ENCODE measurements at places on chromosomes 1 and 21.

GRCh38 chr1:14499312-14500040, 99.0 kb upstream of the KAZN start:
- DNase-seq: no peak

- no peak for DNase-seq
Observed at GRCh38 chr1:178946855-178947676, 76.2 kb upstream of the ANGPTL1 start.

DNA sequence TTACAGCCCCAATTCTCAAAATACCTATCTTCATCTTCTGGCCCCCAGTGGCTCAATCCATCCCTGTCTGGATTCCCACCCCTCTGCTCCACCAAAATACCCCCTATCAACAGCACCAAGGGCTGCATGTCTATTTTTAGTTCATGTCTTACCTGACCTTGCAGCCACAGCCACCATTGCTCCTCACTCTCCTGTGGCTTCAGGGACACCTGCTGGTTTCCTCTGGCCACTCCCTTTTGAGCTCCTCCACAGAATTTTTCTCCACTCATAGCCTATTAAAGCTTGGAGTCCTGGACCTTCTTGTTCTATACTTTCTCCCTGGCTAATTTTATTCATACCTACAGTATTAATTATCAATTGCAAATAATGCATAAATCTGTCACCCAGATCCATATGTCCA, 125.3 kb upstream of the NGF start:
- no peak for DNase-seq

DNA sequence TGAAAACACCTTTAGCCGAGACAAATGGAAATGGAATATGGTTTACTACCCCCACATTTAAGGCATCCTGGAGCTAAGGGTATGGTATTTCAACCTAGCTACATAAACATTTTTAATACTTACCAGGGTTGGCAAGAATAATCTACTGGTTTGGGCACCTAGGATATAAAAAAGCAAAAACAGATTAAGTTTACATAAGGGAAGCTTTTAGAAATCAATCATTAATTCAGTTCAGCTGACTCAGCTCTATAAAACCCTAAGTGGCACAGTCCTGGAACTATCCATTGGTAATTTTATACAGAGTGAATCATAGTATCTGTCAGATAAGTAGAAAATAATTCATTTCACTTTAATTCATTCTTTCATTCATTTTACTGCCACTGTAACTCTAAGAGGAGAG, 355.2 kb downstream of the VAV3 start:
- DNase-seq: no peak

DNA sequence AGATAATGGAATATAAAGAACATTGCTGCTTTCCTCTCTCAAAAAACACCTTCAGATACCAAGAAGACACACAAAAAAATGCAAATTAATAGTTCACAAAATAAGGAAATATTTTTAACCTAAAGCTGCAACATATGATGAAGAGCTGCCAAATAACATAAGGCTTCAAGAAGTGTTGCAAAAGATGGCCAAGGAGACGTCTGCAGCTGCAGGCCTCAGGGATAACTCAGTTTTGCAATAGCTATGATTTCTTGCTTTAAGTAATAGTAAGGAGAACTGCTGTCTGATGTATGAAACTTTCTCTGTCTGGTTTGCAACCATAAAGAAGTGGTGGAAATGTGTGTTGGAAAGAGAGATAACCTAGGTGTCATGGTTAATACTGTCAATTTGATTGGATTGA, 1237.5 kb downstream of the MRPL39 start:
- DNase-seq: no peak

DNA sequence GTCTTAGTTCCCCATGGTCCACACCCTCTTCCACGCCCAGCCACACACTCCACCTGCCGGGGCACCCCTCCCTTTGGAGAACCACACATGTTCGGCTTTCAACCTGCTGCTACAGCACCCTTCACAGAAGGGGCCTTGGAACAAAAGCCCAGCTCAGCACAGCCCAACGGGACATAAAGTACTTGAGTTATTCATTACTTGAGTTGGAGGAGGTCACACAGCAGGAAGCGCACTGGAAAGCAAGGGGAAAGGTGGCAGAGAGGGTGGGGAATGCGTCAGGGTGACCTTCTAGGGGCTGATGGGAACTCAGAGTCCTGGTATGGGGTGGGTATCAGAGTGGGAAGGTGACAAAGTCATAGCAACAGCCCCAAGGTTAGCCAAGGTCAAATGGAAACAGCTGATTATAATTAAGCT, 3.0 kb upstream of the ATP1B1 start:
- no peak for DNase-seq

GRCh38 chr1:116916533-116917445, 7.1 kb downstream of the PTGFRN start:
- DNase-seq: no peak

DNA sequence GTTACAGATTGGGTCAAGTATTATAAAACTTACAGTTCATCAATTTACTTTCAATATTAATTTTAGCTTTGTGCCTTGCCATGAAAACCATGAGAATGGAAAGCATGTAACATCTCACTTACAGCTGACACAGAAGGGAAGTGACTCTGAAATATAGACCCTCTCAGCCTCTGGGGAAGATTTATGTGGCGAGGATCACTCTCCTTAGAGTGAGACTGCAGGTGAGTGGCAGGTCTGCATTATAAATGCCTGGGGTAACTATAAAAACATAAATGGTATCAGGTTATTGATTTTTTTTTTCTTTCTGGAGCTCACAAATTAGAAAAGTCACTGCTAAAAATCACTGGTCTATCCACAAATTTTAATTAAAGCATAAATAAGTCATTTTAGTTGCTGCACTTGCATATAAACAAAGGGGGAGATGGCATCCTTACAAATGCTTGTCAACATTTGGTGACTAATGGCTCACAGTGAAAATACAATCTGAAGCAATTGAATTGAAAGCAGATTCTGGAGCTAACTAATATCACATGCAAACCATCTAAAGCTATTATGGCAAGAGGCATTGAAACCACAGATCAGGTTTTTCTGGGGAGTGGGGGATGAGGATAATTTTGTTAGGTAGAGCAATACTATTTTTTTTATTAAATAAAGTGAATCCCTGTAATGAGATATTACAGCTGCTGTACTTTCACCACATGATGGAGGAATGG, 200.9 kb downstream of the TM2D1 start:
- DNase-seq: no peak

DNA sequence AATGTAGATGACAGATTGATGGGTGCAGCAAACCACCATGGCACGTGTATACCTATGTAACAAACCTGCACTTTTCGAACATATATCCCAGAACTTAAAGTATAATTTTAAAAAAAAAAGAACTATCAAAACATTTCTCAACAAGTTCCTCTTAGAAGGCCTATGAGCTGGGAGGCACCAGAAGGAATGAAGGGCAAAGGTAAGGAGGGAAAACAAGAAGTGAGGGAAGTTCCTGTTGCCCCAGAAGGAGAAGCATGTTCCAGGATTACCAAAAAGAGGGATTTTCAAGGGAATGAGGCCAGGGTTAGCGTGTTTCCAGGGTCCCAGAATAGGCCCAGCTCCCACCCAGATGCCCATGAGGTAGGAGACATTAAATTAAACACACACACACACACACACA, 361.0 kb downstream of the SETD4 start:
- no peak for DNase-seq

DNA sequence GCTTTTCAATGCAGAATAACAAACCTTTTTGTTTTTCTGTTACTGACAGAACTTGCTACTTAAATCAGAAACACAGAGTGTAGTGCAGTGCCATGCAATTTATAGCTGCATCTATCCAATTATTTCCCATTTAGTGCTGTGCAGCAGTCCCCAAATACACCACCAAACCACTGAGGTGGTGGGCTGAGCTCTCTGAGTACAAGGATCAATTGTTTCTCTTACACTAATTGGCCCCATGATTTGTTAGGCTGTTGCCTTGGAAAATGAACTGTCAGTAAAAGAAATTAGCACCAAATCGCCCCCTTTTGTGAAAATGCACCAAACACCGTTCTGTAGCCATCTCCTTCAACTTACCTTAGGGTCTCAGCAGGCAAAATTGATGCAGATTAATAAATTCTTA, 118.9 kb upstream of the C8B start:
- no peak for DNase-seq

All from Right ventricle myocardium inferior (tissue), 1 donor.